Stimulated activated CD8-positive, alpha-beta memory T cell treated with anti-CD3 and anti-CD28 coated beads, Interleukin-15, amount 100 ng/mL, for 4 hours (primary cell): ENCODE measurements at places on chromosomes 7 and 10.

DNA sequence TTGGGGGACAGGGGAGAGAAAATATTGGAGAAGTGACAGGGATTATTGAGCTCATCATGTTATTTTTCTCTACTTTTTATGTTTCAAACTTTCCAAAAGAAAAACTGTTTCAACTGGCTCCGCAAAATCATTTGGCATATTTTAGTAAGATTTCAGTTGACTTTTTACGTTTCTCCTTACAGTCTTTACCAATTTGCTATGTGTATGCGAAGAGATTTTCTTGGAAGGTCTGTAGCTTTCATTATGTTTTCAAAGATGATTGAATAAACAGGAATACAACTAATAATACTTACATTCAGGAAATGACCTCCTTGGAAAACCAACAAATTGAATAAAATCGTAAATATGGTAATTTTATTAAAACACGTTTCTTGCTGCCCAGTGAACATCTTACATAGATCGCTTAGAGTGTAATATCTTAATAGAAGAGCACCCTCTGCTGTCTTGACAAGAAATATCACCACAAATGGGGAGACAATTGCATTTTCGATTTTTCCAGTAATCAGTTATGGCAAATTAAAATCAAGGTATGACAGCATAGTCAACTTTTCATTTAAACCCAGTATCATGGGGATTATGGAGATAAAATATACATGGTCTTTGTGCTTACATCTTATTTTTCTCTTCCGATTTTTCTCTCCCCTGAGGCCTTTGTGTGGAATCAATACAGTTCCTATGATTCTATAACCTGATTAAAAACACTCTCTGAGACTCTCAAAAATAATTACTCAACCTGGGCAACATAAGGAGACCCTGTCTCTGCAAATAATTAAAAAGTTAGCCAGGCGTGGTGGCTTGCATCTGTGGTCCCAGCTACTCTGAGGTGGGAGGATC lies 43.1 kb downstream of the MBL2 start:
- no peak for DNase-seq

DNA sequence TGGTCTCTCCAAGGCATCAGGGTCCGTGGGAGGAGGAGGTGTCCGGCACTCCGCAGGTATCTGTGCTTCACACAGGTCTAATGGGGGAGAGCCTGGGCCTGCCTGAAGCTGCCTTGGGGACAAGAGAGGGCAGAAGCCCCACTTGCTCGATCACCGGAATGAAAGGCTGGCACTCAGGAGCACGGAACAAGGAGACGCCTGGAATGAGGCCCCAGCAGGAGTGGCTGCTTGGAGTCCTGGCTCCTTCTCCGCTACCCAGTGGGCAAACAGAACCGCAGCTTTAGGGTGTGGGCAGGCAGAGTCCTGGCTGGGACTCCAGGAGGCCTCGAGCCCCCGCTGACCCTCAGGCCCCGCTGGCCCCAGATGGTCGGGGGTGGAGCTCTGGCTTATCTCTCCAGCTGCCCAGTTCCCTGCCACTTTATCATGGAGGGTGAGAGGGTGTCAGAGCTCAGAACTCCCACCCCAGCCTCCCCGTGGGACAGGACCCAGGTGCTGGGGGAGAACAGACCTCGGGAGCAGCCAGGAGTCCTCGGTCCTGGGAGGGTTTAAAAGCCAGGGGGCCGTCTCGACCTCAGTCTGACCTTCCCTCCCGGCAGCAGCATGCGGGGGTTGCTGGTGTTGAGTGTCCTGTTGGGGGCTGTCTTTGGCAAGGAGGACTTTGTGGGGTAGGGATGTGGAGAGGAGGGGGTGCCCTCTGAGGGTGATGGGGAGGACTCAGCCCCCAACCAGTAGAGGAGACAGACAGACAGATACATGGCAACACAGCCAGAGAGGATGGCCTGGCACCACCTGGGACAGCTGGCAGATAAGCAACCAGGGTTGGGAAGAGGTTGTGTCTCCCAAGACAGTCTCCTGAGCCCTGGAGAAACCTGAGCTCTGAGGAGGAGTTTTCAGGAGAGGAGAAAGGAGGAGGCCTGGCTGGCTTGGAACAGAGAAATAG lies at the start of gene CPA1:
Gene CPA1 (plus strand): TSS at position 574 of the 940 bp plus-strand sequence. CDS start 27 bp downstream, at position 601.
- no peak for DNase-seq

DNA sequence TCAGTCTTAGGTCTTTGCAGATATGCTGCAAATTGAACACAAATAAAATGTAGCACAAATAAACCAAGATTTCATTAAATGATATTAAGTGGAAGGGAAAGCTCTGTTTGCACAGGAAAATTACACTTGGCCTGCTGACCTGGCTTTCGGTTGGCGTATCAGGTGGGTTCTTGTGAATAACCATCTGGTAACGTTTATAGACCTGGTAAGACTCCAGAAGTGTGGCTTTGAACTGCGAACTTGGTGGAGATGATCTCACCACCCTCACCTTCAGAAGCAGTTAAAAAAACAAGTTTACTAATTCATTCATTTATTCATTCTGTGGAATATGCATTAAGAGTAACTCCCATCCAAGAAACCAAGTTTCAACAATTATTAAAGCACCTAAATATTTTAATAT lies 28.1 kb downstream of the ATE1 start:
- no peak for DNase-seq

GRCh38 chr7:158377800-158378623 lies 209.6 kb downstream of the PTPRN2 start:
- DNase-seq = no peak

DNA sequence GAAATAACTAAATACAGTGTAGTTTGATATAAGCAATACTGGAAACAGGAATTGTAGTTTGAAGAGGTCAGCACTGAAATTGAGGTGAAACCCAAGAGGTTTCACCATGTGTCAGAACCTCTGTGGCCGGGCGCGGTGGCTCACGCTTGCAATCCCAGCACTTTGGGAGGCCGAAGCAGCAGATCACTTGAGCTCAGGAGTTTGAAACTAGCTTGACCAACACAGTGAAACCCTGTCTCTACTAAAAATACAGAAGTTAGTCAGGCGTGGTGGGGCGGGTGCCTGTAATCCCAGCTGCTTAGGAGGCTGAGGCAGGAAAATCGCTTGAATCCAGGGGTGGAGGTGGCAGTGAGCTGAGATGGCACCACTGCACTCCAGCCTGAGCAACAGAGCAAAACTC lies 13.7 kb downstream of the AHCYL2 start:
- DNase-seq = no peak

DNA sequence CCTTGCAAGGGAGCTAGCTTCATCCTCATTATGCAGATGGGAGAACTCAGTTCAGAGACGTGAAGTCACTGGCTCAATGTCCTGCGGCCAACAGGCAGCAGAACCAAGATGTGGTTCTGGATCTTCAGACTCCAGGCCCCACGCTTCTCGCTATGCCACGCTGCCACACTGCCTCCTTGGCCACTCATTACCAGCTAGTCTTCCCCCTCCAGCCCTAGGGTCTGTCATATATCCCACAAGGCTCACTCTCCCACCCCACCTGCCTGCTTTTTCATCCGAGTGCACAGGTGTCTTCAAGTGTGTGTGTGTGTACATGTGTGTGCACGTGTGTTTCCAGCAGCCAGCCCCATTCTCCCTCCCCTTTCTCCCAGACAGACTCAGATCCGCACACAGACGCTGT lies 53.4 kb downstream of the DENND2A start:
- DNase-seq = no peak

DNA sequence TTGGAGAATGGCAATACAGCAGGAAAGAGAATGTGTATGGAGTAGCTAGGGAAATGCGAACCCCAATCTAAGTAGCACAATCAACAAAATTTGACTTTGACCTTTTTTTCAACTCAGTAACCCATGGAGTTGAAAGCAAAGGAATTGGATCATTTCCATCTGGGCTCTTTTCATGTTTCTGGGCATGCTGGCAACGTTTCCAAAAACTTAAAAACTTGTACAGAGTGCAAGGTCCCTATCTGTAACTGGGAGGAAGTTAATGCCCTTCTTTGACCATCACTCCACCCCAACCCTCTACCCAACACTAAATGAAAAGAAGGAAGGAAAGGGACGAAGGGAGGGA lies 1.3 kb upstream of the HIBADH start:
- no peak for DNase-seq

GRCh38 chr7:138295049-138295637 lies 164.9 kb upstream of the TRIM24 start:
- no peak for DNase-seq

GRCh38 chr10:12902135-12902572 lies 99.4 kb downstream of the CCDC3 start:
- no peak for DNase-seq

GRCh38 chr10:69337296-69338132 lies 59.2 kb downstream of the HK1 start:
- DNase-seq = no peak

- DNase-seq = no peak
Observed at GRCh38 chr7:27155816-27156507, 513 bp downstream of the HOXA7 start.

DNA sequence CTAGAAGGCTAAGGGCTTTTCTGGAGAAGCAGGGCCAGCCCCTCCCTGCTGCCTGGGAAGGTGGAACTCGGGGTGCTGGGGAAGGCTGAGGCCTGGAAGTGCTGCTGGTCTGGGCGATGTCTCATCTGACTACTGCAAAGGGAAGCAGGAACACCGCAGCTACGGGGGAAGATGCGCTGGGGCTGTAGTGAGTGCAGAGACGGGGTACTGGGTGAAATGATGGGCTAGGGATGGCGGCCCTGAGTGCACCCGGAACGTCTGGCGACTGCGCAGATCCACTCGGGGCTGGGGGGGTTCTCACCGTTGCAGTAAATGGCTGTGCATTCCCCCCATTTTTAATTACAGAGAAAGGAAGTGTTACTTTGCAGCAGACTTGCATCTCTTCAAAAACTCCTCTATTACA lies 195.4 kb upstream of the ADARB2 start:
- DNase-seq = no peak

GRCh38 chr7:137904833-137905232 lies 58.1 kb upstream of the DGKI start:
- DNase-seq = no peak

DNA sequence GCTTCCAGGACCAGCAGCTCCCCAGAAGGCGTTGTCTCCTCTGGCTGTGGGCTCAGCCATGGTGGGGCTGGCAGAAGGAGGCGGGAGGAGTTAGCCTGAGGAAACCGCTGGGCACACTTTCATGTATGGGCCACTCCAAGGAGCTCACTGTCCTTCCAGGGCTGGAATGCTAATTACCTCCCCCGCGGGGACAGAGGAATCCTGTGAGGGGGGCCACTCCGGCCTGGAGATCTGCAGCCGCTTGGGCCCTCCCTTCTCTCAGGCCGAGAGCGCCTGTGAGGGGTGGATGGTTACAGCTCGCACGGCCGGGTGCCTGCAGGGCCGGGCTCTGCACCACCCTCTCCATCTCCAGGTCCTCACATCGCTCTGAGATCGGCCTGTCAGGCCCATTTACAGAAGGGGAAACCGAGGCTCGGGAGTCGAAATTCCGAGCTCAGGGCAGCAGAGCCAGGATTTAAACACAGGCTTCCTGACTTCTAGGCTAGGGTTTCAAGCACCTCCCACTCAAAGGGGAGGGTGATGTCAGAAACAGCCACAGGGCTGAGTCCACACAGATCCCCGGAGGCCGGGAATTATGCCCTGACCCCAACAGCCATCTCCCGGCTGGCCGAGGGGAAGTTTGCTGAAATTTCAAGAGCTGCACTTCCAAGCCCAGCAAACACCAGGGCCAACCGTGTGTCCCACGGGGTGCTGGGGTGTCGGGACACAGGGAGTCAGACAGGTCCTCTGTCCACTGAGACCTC lies 59.1 kb downstream of the PDGFA start:
- DNase-seq = no peak

DNA sequence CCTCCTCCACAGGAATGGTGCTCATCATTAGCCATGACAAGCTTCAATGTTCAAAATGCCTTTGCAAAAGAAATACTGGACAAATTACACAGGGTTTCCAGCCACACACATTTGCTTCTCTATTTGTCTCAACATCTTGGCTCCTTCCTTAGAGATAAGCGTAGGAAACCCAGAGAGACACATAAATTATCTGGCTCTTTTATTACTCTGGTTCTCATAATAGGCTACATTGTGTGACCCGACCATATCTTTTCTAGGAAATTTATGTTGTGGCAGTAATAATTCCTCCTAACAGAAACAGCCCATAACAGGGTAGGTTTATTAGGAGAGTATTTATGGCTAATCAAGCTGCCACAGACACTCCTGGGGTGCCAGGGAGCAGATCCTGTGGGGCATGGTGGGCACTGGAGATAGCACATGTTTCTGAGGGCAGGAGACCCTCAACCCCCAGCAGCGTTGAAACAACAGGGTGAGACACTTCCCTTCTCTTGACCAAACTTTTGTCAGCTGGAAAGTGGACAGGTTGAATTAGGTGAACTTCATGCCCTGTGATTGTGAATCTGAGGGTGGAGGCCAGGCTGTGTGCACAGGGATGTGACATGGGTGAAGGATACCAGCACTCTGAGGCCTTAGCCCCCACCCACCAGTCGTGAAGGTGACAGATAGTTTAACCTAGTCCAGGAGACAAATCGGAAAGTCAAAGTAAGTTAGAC lies 295.9 kb upstream of the ZNF32 start:
- DNase-seq = no peak

DNA sequence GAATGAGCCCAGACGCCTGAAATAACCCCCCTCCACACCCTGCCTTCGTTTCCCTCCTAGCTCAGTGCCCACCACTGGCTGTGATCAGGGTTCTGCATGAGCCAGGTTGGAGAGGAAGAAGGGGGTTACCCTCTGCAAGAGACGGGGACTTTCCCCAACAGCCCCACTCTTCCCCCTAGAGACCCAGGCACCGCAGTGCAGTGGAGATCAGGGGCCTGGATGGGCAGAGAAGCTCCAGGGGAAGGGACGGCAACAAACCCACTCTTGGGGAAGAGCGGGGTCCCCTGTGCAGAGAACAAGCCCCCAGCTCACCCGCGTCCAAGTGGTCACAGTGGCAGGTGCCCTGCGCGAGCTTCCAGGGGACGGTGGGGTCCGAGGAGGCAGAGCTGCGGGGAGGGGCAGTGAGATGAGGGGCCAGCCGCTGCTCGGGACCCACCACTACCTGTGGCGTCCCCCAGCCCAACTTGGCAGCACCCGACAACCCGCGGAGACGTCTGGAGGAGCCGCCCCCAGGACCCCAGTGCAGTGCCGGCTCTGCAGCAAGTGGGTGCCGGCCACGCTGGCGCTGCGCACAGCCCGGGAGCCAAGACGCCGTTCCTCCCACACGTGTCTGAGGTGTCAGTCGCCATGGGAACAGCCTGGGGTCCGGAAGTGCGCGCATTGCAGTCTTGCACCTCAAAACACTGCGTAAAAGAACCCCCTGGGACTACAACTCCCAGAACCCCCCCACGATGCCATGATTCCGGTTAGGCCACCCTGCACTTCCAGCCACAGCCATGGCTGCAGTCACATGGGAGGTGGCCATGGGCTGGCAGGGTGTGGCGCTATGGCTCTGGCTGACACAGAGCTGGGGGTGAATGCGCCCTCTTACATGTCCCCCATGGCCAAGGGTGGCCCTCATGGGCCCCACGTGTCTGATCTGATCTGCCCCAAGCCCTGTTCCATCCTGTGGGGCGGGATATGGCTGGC lies 45.8 kb upstream of the WIPI2 start:
- peak; percentile 36 for DNase-seq

GRCh38 chr10:124994573-124995473 lies 52.9 kb downstream of the ZRANB1 start:
- DNase-seq = no peak

- no peak for DNase-seq
Observed at GRCh38 chr10:26439406-26440087, 1.4 kb downstream of the APBB1IP start.
